ENCODE measurements at places on chromosomes 7 and 10. TPM values are rescaled to one million over a fixed set of nuclear protein-coding genes. Genes with fewer than 3 reads are reported as not detected.

DNA sequence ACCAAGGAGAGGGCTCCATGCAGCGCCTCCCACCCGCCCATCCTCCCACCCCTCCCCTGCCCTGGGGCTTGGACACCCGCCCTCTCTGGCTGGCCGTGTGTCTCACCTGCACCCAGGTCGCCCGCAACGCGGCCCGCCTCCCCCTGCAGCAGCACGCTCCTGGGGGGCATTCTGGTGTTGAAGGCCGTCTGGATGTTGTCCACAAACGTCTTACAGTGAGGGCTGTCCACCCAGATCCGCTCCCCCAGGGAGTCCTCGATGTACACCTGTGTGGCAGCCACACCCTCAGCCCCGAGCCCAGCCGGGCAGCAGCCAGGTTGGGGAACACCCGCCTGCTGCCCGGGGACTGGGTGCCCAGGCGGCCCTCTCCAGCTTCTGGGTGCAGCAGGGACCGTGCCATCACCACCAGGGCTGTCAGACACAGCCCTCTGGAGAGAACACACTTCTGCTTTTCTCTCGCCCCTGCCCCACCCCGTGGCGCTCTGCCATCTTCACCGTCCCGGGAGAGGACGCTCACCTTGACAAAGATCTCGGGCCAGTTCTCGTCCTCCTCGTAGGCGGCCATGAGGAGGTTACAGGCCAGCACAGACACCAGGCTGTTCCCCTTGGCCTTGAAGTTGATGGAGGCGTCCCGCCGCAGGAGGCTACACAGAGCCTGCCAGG lies 4.7 kb downstream of the INTS1 start:
- no peak for DNase-seq
- no peak overlapping the region for H3K27ac ChIP-seq
- H3K27me3 ChIP-seq: no peaks in the 10 kb centered on the region

DNA sequence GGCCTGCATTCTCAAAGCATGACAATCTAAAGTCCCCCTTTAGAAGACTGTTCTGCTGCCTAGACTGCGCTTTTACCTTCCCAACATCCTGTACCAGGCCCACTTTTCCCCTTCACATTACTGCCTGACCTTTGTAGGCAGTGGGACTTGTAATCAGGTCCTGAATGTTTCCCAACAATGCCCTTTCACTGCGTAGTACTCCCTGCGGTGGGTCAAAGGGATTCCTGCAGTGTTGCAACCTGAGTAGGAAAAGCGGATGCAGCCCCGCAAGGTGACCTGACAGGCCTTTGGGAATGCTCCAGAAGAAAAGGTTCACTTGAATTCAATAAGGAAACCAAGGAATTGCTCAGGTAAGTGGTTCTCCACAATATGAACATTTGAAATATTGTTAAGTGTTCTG lies 4.9 kb upstream of the TCAF1 start:
- no peak overlapping the region for H3K4me3 ChIP-seq
- no peaks in the 10 kb centered on the region for H3K36me3 ChIP-seq
- H3K27me3 ChIP-seq: no peaks in the 10 kb centered on the region
- no peak overlapping the region for H3K27ac ChIP-seq
- no peak for DNase-seq
- H3K4me1 ChIP-seq: peaks cover 16% of the 10 kb centered on the region

NAT16 gene
- not detected for total RNA-seq

DNA sequence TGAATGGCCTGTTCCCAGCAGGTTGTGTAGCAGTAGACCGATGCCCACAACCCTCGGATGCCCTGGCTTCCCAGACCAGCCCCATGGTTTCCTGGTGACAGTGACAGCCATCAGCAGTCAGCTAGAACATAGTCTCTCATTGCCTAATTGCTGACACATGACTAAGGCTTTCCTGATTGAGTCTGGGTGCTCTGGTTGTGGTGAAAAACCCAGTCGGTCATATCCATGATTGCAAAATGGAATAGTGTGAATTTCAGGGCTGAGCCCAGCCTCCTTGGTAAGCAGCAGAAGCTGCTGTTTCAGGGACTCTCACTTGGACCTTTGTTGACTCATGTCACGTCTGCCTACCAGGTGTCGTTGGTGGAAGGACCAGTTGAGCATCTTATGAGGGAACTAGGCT lies 36.6 kb downstream of the POR start:
- H3K27me3 ChIP-seq: no peaks in the 10 kb centered on the region
- no peaks in the 10 kb centered on the region for H3K4me1 ChIP-seq
- peak overlapping the region; percentile 71 for H3K27ac ChIP-seq
- no peak overlapping the region for H3K4me3 ChIP-seq
- DNase-seq: peak; percentile 70

DNA sequence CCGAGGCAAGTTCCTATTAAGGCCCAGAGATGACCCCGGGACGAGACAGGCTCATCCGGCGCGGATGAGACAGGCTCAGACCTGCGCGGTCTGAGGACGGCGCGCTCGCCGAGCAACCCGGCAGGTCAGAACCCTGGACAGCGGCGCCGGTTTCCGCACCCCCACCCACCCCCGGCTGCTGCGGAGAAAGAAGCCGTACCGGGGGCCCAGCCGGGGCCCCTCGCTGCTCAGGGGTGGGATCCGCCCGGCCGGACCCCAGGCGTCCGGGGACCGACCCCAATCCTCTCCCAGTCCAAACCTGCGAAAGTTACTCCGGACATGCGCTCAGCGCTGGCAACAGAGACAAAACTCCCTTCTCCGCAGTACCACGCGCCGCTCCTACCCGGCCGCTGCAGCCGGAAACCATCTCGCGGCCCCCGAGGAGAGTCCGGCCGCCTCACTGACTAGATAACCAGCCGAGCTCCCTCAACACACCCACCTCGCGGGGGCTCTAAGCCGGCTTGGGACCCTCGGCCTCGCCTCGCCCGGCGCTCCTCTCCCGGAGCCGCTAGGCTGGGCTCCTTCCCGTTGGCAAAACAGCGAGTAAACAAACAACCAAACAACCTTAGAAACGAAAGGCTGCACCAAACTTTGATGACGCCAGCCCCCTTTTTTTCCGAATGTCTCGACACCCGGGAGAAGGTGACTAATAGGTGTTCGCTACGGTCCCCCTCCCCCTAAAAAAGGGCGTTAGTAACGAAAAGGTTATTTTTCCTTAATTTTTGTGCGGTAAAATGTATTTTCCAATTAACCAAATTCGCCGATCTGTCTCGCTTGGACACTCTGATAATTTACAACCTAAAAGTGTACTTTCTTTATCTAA lies 2.3 kb upstream of the DRGX start:
- peaks cover 43% of the 10 kb centered on the region for H3K27me3 ChIP-seq
- DNase-seq: peak; percentile 59
- no peaks in the 10 kb centered on the region for H3K36me3 ChIP-seq
- no peak overlapping the region for H3K4me3 ChIP-seq
